Nucleus accumbens (tissue), 56 donors: ENCODE measurements at places on chromosomes 5 and 9.

- no peak for DNase-seq
Measured at GRCh38 chr5:56638768-56639238, 176.5 kb upstream of the MAP3K1 start.

GRCh38 chr5:95620030-95620869 is at the start of gene GPR150:
Gene GPR150 (plus strand): TSS chr5:95620087. CDS start chr5:95620276, 189 bp downstream.
- DNase-seq: no peak

DNA sequence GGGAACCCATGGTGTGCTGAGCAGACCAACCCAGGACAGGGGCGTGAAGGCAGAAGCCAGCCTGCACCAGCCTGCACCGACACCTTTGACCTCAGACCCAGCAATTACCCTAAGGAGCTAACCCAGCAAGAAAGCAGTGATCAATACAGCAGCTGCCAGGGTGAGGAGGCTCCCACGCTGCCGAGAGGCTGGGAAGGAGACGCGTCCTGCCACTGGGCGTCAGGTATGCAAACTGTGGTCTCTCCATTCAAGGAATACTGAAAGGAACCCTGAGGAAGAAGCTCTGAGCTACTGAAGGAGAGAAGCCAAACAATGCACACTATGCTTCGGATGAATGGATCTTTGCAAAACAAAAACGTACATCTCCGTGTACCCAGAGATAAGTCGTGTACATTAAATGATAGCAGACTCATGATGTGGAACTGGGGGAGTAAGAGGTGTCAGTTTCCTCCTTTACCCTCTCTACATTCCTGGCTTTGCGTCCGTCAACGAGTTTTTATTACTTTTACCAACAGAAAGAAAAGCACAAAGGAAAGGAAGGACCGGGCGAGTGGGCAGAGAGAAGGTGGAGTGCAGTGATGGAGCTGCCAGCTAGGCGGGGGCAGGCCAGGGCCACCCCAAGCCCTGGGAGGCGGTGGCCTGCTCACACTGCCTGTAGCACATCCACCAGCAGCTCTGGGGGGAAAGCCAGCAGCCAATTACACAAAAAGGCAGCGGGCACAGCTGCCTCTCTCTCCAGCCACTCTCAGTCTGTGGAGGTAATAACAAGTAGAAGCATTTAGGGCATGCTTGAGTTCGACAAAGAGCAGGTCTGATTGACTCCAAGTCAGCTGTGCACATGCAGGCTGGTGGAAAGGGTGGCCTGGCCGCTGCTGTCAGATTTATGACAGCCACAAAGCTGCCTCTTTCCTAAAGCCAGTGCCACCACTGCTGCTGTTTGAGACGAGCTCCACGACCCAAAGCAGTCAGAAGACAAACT is 29.3 kb downstream of the RASGEF1C start:
- DNase-seq: no peak

GRCh38 chr5:67268231-67269021 is 71.8 kb upstream of the CD180 start:
- peak; percentile 50 for DNase-seq

DNA sequence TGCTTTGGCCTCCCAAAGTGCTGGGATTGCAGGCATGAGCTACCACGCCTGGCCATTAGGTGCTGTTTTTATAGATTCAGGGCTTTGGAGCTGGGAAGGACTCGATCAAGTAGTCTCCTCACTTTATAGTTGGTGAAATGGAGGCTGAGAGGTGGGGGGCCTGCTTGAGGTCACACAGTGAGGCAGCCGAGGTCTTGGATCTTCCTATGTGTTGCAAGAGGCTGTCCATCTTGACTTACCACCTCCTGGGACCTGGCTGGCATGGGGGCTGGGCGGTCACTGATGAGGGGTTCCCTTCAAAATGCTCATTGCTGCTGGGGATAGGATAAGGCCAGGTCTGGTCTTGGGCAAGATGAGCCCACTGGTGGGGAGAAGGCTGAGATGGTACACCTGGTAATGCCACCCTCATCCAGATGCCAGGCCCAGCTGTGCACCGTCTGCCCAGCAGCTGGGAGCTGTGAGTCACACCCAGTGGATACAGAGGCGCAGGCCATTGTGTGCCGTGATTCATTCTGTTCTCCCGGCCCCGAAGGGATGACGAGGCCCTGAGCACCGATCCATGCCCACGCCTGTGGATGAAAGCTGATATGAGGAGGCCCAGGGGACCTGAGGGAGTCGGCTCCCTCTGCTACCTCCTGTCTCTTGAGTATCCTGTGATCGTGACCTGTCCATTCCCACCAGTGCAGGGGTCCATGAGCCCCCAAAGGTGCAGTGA is 10.5 kb upstream of the NDST1 start:
- no peak for DNase-seq

DNA sequence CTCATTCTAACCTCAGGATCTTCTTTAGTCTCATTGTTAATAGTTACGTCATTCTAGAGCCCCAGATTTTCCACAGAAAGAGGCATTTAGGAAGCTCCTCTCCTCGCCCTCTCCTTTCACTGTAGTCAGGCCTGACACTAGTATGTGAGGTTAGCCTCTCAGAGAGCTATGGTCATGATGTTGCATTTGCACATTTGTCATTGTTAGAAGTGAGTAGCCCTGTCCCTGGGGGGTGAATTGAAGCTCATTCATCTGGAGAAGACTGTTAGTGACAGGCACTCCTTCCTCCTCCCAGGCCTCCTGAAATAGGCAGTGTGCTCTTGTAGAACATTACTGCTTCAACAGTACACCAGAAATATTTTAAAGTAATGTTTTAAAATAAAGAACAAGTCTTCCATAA is 26.6 kb upstream of the LRRTM2 start:
- no peak for DNase-seq

GRCh38 chr9:107566611-107567061 is 77.1 kb upstream of the KLF4 start:
- no peak for DNase-seq

- DNase-seq: no peak
Measured at GRCh38 chr5:32779754-32780415, 68.8 kb downstream of the NPR3 start.

- no peak for DNase-seq
Measured at GRCh38 chr9:84511651-84512050, 157.9 kb upstream of the NTRK2 start.

DNA sequence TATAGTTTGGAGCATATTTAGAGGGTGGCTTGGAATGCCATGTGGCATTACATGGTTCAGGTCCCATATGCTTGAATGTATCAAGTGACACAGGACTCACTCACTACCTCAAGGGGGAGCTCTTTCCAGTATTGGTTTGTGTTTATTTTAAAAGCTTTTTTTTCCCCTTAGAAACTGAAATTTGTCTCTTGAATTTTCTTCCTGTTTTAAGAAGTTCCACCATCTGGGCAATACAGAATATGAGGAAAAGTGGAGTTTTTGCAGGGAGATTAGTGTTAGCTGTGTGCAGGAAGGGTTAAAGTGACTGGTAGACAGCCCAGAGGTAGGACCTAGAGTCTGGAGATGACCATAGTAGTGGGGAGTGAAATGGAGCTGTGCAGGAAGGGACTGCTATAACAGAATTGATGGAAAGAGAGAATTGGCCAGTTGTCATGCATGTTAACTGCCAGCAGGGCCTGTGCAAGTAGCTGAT is 36.6 kb downstream of the CTNNA1 start:
- no peak for DNase-seq

DNA sequence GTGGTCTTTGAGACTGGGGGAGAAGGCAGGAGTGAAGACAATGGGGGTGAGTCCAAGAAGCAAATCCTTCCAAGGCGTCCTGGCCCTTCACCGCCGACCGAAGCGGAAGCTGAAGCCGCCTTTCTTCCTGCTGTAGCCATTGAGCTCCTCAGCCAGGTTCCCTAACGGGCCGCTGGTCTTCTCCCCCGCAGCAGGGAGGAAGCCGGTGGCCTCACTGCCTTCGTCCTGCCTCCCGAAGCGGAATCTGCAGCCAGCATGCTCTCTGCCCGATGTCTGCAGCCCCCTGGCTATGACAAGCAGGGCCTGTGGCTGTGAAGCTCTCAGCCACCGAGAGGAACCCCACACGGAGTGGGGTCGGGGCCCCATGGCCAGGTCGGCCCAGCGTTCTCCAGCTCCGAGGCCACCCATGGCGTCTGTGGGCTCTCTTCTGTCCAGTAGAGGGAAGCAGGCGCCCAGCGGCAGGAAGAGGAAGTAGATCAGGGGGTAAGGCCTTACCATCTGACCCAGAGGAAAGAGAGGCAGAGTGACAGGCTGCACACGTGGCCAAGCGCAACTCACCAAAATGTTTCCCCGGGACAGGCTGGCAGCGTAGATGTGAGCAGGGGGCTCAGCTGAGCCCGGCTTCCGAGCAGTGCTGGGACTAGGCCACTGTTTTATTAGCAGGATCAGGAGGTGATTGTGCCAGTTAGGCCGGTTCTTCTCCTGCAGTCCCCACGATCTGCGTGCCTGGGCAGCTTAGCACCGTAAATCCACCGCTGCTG is 3.1 kb downstream of the QRFP start:
- DNase-seq: no peak
